CD4-positive, alpha-beta T cell treated with Interleukin-6 for 4 hours (primary cell): ENCODE measurements at places on chromosomes 2 and 18.

GRCh38 chr2:224017957-224018356 lies 21.1 kb downstream of the SERPINE2 start:
- no peak for DNase-seq

DNA sequence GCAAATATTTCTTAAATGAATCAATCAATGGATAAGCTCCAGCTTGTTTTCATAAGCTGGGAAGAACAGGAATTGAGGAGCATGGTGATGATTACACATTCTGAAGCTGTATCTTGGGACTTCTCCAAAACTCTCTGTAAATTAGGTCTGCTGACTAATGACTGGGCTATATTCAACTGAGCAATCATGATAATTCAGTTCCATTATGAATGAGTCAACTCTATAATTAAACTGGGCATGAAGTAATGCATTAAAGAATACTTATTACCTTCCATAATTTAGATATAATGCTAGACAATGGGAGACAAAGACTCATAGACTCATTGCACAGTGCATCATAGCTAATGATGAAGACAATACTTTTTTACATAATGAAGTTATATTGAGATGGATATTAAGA lies 207.4 kb downstream of the CBLN2 start:
- no peak for DNase-seq

- DNase-seq = no peak
These were observed 169.3 kb downstream of the KCNE4 start for GRCh38 chr2:223221139-223221835.

DNA sequence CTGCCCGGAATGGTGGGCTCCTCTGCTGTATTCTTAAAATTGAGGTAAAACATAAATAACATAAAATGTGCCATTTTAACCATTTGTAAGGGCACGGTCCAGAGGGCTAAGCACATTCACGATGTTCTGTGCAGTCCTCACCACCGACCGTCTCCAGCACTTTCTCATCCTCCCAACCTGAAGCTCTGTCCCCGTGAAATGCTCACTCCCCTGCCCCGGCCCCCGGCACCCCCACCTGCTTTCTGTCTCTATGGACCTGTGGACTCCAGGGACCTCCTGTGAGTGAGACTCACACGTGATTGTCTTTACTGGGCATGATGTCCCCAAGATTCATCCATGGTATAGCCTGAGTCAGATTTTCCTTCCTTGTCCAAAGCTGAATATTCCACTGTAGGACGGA lies 38.7 kb upstream of the CTDP1 start:
- no peak for DNase-seq

DNA sequence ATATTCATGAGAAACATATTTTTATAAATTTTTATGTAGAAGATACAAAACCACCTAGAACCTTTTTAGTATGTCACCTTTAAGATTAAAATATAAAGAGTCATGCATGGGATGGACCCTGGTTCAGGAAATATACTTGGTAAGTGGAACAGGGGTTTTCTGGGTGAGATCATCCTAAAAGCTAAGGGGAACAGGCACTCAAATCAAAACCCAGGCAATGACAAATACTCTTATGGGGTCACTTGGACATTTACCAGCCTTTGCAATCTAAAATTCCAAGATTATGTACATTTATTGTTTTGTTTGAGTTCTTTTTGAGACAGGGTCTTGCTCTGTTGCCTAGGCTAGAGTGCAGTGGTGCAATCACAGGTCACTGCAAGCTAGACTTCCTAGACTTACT lies 65.8 kb downstream of the SGPP2 start:
- no peak for DNase-seq

- no peak for DNase-seq
These were observed 58.8 kb upstream of the CDC42EP3 start for GRCh38 chr2:37730037-37730818.

DNA sequence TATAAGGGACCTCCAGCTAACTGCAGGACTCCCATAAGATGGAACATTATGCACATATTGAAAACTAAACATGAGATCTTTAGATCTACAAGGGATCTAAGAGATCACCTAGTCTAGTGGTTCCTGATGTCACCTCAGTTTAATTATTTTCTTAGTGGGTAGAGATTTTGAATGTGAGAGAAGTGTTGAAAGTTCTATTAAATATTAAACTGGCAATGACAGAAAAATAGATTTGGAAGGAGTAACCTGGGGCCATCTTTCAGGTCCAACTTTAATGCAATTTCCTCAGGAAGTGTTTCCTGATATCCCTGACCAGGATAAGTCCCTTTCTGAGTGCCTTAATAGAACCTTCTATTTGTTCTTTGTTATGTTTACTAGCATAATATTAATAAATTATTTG lies 29.1 kb upstream of the CPS1 start:
- DNase-seq = no peak
